ENCODE measurements at places on chromosomes 1 and 21.
A peak's percentile ranks its signal among the peaks of the same experiment; 100 is the strongest.

DNA sequence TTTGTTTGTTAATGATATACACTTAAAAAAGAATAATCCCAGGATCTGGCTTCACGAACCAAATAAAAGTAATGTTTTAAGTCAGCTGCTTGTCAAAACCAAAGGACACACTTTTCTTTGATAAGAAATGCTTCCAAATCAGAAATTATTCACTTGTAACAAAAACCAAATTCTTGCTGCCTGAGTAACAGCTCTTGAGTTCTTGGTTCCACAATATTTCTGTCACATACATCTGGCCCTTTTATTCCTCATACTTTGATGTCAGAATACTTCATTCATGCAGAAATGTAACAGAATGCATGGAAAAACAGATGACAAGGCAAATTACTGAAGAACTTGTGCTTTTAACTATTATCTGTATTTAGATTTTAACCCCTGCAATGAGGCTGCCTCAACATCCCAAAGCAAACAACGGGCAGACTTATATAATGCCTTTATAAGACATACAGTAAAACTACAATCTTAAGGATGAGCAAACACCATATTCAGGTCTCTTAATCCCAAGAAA, 1.5 kb downstream of the VAMP4 start:
- DNase-seq = no peak

- DNase-seq = no peak
Measured at GRCh38 chr1:201888282-201889089, at the start of gene SHISA4. Gene SHISA4 (plus strand): TSS chr1:201888898. CDS start chr1:201888995, 97 bp downstream.

DNA sequence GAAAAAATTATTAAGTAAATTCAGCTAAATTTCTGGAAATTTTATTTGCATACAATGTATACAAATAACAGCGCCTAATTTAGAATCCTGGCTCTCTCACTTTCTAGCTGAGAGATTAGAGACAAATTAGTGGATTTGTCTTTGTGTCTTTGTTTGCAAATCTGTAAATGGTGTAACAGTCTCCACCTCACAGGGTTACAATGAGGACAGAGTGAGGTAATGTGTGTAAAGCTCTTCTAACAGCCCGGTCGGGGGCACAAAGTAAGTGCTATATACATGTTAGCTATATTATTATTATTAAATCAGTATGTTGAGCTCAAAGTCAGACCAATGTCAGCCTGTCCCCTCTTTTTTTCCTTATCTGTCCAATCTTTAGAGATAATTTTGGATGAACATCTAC, 5.0 kb upstream of the ADAMTSL4 start:
- no peak for DNase-seq

DNA sequence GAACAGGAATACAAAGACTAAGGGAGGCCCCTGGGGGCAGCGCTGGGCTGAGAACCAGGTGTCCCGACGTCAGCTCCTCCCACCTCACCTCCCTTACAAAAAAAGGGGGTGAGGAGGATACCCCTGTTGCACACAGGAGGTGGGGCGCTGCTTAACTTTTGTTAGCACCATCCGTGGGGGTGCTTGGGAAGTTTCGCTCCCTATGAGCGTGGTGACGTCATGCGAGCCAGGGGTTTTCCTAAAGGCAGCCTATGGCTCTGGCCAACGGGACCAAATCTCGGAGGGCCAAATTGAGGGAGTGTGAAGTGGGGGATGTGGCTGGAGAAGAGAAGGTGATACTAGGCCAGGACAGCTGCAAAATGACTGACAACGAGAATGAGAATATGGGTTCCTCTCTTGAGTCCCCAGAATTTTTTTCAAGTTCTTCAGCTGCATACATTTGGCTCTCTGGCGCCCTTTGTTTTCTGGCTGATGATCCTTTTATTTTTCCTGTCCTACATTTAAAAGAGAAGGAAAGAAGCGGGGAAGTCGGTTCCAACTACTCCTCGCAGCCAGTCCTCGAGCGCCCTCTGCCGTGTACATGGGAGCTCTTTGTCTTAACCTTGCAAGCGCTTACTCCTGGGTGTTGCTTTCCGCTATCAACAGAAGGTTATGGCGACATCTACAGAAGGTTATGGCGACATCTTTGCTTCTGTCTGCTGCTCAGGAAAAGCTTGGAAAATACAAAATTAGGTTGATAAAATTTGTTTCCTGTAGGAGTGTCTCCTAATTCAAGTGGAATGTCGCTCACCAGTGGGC, 48.0 kb upstream of the ZC3H11B start:
- no peak for DNase-seq

DNA sequence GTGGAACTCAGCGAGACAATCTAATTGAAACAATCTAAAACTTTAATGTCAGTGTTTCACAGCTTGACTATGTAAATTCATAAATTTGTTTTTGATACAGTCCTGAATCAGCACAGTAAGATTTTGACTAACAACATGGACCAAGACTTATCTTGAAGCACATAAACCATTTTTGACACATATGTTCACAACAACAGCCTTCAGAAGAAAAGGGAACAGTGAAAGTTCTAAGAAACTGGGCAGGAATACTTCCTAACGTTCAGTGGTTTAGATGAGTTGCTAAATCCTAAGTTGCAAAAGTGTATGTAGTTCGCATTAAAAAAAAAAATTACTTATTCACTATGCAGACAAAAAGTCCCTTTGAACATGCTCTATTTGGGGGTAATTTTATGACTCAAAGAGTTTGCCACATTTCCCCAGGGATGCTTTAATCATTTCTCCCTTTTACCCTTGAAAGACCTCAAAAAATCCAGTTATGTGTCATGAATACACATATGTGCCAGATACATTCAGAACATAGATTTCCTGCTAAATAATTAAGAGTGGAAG, 120.2 kb downstream of the MRPL39 start:
- no peak for DNase-seq

DNA sequence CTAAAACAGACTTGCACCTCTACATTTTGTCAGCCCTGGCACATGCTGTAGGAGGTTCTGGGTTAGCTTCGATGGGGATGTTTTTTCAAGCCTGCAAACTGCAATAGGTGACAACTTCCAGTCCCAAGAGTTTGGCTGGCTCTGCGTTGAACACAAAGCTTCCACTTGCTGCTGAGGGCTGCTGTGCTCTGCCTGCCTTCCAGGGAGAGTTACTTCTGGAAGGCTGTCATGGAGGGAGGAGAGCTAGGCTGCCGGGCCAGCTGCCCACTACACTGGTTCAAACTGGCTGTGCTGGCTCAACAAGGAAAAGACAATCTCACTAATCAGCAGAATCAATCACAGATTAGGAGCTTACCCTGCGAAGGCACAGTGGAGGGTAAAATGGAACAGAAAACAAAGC, 46.7 kb upstream of the PPP2R5A start:
- DNase-seq = no peak

DNA sequence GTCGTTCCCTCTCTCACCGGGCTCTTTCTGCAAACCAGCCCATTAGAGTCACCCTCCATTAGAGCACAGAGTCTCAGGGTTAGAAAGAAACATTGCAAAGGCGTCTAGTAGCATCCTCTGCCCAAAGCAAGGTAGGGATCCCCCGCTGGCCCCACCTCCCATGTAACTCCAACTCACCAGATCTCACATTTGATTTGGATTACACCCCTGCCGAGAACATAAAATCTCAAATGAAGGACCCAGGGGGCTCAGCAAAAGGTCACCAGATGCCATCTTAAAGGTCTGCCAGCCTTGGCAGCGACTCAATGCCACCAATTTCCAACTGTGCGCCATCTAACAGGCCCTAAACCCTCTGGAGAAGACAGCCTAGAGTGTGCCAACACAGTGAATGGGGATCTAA, 14.1 kb downstream of the C1orf87 start:
- no peak for DNase-seq

- no peak for DNase-seq
Measured at GRCh38 chr21:46031484-46031883, 49.9 kb downstream of the COL6A1 start.

DNA sequence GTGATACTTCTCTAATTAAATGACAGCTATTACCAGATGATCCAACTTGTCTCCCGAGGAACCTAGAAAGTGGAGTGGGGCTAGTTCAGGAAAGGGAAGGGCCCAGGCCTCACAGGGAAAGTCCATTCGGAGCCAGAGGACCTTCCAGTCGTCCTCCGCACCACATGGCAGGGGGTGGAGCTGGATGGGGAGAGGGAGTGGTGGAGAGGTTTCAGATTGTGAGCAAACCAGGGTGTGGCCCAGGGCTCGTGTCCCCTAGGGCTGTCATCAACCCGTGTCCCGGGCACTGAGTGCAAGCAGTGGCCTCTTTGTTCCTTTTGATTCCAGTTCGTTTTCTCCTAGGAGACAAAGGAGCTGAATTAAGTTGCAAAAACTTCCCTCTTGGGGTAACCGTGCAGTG, 114.9 kb downstream of the HUNK start:
- DNase-seq = no peak

DNA sequence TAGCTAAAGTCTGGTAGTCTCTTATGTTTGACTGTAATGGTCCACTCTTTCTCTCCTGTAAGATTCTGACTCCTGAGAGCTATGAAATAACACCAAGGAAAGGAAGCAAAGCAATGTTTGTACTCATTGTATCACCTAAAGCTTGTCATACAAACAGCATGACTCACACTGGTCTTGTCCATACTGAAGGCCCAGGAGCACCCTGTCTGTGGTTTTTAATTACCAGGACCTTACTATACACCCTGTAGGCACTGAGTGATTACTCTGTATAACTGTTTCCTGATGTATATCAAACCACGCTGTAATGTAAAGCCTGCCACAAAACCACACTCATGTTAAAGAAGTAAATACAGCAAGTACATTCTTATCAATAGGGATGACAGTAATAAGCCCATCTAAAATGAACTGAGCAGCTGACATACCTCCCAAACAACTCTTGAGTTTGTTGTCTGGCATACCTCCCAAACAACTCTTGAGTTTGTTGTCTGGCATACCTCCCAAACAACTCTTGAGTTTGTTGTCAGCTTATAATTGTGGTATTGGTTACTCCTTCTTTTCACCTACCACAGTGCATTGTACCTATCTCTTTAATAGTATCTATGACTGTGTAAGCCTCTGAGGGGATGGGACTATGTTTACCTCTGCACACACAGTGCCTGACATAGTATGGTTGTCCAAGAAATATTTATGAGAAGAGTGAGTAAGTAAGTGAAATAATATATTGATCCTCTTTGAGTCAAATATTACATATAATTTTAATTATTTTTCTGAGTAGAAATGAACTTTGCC, 11.6 kb upstream of the TNFSF18 start:
- DNase-seq = no peak

- DNase-seq = no peak
Measured at GRCh38 chr21:42003051-42003461, 7.1 kb downstream of the ZBTB21 start.

DNA sequence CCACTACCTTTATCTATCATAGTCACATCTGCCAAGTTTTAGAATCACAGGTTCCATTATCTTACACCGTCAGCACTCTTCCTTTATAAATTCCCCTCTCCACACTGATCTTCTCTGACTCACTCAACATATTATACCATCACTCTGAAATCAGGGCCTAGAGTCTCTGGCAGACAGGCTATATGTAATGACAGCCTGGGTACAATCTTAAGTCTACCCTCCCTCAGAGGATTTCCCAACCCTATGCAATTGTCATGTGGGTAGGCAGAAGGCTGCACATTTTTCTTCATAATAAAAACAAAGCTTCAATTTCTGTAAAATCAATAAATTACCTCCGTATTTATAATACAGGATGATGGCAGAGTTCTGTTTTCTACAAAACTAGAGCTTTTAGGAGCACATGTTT, 138.0 kb downstream of the RERE start:
- DNase-seq = no peak

GRCh38 chr1:30887485-30888315, 20.9 kb downstream of the SDC3 start:
- DNase-seq = no peak

- DNase-seq = no peak
Measured at GRCh38 chr21:44496564-44497550, 41.5 kb downstream of the LRRC3 start.

DNA sequence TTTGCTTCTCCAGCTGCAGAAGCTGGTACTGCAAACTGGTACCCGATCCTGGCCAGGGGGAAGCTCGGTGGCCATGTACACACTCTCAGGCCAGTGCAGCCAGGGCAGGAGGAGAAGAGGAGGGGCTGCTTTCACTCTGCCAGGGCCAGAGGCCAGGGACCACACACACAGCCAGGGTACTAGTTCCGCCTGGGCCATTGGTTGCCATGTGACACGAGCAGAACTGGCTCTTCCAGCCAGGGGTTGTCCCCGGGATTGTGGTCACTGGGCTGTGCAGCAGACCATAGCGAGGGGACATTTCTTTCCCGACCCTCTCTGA, 3.7 kb upstream of the SHISAL2A start:
- DNase-seq = no peak

DNA sequence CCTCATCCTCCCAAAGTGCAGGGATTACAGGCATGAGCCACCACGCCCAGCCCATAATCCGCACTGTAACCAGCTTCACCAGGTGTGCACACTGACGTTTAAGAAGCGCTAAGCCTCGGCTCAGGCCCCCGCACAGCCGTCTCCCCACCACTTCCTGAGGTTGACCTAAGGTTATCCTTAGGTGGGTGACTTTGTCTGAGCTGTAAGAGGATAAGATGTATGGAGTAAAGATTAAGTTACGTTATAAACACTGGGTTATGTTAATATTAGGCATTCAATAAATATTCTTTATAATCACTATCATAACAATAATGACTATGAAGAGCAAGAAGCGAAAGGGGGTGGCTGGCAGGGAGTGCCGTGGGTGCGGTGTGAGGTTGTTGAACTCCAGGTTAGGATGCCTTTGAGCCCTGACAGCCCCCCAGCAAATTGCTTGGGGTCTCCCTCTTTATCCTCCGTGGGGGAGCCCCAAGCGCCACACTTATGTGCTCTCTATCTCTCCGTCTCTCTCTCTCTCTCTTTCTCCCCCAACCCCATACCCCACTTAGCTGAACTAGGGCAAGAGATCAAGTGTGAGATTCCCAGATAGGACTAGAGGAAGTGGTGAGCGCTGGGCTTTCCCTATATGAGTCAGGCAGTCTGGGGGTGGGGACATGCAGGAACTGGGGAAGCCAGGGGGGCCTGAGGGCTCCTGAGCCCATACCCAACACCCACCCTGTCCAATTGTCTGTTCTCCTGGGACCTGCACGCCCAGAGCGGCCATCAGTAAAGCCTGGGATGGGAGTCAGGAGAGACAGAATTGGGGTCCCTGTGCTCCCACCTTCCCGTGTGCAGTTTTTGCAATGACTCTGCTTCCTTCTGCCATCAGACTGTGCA, 7.6 kb downstream of the EFHD2 start:
- DNase-seq = peak; percentile 87

DNA sequence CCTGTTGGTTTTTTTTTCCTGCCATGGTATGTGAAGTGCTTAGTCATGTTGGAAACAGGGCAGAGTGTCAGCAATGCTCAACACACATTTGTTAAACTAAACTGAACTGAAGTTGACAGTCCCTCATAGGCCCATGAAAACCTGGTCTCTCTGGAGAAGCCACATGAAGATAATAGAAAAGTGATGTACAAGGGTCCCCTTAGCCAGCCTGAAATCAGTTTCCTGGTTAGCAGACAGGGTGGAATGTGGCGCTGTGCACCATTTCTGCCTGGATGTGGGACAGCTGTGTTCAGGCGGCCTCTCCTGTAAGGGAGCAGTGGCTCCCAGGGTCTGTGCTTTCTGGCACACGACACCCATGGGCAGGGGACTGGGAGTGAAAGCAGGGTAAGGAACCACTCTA, 9.9 kb upstream of the CHI3L1 start:
- no peak for DNase-seq

All from CD4-positive, alpha-beta T cell (primary cell).